ACHN (cell line): ENCODE measurements at places on chromosomes 11 and 22.

GRCh38 chr11:45872651-45873356 lies 12.6 kb upstream of the MAPK8IP1 start:
- DNase-seq = peak; percentile 68

- DNase-seq = no peak
Measured at GRCh38 chr11:134781380-134781866, 369.4 kb upstream of the B3GAT1 start.

DNA sequence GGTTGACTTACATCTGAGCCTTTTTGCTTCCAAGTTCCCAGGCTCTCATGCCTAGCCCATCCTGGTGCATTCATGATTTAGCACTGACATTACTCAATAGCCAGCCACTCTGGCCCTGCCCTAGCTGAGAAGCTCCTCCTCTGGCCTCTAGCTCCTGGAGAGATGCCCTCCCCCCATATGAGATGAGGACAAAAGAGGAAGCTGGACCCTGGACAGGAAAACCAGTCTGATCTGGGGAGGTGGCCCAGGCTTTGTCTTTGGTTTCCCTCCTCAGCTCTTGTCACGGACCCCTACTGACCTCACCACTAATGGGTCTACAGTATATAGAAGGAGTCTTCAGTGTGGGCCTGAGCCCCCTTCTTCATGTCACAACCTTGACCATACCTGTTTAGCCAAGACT lies 3.0 kb downstream of the RHOG start:
- DNase-seq = no peak

GRCh38 chr11:134662629-134663360 lies 250.8 kb upstream of the B3GAT1 start:
- no peak for DNase-seq

DNA sequence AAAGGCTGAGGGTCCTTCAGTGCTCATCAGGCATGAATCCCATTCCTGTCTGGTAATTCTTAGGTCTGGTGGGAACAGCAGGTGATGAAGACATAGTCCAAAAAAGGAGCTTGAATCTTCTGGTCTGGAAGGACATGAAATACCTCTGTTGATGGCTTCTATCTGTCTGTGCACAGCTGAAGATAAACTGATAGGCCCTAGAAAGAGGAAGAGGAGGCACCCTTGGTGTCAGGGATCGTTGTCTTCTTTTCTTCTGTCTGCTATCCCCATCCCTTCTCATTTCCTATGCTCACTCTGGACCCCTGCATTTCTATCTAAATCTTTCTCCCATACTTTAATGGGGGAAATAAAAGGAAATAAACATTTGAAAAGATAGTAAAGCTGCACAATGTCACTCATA lies 9.4 kb downstream of the AGBL2 start:
- DNase-seq = no peak

- no peak for DNase-seq
Measured at GRCh38 chr11:116539836-116540418, 232.9 kb downstream of the BUD13 start.

DNA sequence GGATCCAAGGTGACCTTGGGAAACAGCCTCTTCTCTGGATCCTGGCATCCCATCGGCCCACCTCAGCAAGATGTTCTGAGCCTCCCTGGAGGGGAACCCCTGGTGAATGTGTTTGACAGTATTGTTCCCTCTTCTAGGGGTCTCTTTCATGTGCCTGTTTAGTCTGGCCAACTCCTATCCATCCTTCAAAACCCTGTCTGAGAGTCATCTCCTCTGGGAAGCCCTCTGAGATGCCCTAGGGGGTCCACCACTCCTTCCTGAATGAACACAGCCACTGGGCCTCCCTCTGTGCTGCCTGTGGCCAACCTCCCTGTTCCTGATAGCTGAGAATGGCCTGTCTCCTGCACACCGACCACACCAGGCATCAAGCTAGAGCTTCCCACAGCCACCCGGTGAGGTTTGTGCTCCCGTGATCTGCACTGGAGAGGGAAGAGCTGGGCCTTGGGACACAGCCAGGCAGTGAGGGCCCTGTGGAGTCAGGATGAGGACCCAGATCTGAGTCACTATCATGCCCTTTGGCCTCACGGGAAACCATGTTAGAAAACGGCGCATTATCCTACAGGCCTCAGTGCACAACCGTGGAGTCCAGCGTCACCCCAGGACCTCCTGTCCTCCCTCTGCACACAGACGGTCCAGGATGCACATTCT lies 8.8 kb downstream of the WNT7B start:
- DNase-seq = no peak

DNA sequence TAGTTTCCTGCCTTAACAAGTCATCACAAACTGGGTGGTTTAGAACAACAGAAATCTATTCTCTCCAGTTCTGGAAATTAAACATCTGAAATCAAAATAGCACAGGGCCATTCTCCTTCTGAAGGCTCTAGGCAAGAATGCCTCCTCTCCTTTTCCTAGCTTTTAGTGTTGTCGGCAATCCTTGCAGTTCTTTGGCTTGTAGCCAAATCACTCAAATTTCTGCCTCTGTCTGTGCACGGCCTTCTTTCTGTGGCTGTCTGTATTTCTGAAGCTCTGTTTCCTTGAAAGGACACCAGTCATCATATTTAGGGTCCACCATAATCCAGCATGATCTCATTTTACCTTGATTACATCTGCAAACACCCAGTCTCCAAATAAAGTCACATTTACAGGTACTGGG lies 795.5 kb downstream of the METTL15 start:
- no peak for DNase-seq
